ENCODE measurements at places on chromosomes 7 and 10.

- DNase-seq = no peak
These were observed 23.5 kb upstream of the CHST12 start for GRCh38 chr7:2379821-2380450.

GRCh38 chr10:132291826-132292225 is 15.9 kb downstream of the STK32C start:
- DNase-seq = no peak

- no peak for DNase-seq
These were observed 63.4 kb downstream of the RAMP3 start for GRCh38 chr7:45220846-45221618.

- DNase-seq = no peak
These were observed 37.5 kb downstream of the HELLS start for GRCh38 chr10:94583124-94583523.

DNA sequence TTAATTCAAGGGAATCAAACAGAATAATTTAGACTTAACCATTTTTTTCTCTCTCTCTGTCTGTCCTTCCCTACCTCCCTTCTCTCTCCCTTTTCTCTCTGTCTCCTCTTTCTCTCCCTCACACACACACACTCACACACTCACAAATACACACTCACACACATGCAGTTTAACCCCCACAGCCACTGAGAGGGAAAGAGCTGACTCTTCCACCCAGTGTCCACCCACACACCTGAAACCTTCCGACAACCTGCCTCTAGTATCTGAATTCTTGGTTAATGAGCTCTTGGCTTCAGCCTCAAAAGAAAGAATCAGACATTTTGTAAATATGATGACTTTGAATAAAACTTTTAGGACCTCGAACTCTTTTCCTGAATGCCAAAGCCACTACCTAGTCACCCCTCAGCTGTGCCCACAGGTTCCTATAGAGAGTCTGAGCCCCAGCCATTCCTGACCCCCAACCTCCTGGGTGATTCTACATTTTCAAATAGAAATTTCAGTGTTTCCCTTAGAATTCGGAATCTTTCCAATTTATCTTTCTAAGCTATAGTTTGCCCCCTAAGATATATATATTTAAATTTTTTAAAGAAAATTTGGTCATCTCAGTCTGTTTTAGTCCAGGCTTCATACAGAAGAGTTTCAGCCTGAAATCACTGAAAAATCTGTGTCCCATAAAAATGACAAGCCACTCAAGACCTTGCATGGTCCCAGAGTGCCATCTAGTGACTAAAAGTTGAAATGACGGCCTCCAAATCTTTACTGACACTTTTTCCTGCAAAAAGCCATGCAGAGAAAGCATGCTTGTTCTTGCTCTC is 202.8 kb downstream of the IPMK start:
- DNase-seq = no peak

GRCh38 chr7:25424113-25424512 is 195.8 kb upstream of the NPVF start:
- no peak for DNase-seq

DNA sequence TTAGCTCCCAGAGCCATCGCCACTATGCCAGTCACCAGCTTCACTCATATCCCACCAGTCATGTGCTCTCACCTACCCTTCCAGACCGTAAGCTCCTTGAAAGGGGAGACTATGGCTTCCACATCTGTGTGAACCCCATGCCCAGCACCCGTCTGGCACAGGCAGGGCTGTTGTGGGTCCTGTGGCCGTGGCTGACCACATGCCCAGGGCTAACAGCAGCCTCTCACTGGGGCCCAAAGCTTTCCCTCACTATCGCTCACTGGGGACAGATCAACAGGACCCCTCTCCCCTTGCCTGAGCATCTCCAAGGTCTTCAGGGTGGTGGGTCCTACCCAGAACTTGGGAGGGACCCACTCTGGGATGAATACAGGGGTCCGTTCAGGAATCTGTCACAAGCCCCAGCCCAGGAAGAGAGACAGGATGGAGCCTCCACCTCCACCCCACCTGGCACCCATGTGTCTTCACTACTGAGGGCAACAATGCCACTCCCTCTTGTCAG is 303.9 kb downstream of the GRID1 start:
- DNase-seq = no peak

DNA sequence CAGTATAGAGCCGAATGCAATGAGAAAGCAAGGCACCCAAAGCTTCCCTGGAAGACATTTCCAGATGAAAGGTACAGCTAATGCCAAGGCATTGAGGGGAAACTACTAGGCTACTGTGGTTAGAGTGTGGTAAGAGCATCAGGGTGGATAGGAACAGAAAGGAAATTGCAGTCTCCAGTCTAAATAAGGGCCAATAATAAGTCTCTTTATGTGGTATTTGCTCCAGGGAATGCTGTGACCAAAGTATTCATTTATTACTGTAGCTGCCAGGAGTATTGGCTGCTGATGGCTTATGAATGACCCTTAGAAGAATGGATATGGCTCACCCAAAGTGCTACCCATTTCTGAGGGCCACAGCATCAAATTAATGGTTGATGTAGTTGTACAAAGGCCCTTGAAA is 30.1 kb upstream of the POT1 start:
- DNase-seq = no peak

DNA sequence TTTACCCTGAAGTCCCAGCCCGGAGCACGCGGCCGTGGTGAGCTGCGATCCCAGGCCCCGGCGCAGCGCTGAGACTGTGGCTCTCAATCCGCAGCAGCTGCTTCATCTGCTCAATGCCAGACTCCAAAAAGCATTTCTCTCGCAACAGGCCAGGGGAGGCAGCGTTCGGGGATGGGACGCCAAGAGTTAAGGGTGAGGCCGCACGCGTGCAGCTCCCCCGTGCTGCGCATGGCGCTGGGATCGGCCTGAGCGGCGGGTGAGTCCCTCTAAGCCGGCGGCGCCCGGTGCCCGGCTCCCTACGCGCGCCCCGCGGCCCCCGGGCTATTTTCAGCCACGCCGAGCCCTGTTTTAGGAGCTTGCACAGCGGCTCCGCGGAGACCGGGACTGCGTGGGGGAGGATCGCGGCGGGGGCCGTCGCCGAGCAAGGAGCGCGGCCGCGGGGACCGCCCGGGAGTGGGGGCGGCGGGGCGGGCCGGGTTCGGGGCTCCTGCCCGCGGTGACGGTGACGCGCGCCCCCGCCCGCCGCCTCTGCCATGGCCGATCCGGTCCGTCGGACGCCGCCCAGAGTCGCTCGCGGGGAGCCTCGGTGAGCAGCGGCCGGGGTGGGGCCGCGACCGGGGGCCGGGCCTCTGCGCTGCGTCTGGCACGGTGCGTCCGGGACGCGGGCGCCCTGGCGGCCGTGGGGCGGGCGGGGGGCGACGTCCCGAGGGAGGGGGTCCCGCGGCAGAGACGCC is 29.4 kb upstream of the JAKMIP3 start:
- DNase-seq = no peak

- no peak for DNase-seq
These were observed 894 bp downstream of the ATXN7L1 start for GRCh38 chr7:105875505-105875904.

DNA sequence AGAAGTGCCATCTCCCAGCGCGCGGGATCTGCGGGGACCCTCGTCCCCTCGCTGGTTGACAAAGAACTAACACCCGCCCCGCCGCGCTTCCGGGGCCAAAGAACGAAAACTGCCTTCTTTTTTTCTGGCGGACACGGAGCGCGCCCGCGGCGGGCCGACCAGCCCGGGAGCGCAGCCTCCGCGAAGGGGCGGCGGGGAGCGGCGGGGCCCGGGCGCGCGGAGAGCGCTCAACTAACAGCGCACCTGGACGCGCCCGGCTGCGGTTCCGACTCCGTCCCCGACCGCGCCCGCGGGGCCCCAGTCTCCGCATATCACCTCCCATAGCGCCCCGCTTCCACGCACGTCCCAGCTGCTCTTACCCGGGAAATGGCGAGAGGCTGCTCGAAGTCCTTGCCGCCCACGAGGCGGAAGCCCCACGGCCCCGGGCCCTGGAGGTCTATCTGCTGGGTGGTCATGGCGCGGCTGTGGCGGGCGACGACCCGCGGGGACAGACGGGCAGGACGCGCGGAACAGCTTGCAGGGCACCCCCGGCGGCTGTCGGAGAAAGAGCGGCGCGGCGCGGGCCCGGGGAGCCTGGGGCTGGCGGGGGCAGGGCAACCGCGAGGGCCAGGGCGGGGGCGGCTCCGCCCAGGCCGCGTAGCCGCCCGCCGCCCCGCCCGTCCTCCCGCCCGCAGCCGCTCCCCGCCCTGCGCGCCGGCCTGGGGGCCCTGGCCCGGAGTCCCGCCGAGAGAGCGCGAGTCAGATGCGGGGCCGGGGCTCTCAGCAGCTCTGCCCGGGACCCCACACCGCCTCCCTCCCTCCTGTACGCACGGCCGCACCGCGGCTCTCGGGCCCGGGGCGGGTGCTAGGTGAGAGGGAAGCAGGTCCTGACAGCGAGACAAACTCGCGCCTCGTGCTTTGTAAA is at the start of gene PDLIM1:
PDLIM1 (minus strand) TSS at position 543 of the 904 bp plus-strand sequence; CDS start at position 455, 88 bp downstream.
- DNase-seq = no peak

GRCh38 chr10:23543691-23544380 is 105.0 kb downstream of the OTUD1 start:
- DNase-seq = no peak

GRCh38 chr7:5528071-5528814 is 104.6 kb upstream of the TNRC18 start:
- no peak for DNase-seq

- no peak for DNase-seq
These were observed 388.2 kb upstream of the AKR1E2 start for GRCh38 chr10:4437791-4438190.

DNA sequence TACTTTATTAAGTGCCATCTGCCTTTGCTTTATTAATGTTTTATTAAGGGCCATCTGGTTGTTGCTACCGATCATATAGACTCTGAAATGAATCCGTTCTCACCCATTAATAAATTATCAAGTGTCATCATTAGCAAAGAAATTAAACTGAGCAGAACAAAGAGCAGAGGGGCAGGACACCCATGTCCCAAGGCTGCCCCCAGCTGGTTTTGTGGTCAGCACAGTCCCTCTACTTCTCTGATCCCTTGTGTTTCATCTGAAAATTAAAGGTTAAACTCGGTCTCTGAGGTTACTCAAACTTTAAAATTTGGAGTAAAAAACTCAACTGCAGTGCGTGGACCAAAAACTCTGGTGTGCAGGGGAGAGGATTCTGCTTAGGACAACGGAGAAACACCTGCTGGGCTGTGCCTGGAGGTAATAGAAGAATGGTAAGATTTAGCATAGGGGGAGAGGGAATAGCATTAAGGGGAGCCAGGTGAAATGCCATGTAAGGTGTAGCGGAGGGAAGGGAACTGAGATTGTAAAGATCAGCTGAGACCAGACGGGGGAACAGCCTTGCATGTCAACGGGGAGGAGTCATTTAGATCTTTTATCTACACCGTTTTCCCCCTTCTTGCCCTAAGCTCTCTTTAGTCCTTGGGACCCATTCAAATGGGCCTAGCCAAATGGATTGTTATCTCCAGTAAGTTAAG is 10.8 kb upstream of the GSDME start:
- DNase-seq = no peak

- DNase-seq = no peak
These were observed 228.5 kb downstream of the SORCS1 start for GRCh38 chr10:106935978-106936451.

DNA sequence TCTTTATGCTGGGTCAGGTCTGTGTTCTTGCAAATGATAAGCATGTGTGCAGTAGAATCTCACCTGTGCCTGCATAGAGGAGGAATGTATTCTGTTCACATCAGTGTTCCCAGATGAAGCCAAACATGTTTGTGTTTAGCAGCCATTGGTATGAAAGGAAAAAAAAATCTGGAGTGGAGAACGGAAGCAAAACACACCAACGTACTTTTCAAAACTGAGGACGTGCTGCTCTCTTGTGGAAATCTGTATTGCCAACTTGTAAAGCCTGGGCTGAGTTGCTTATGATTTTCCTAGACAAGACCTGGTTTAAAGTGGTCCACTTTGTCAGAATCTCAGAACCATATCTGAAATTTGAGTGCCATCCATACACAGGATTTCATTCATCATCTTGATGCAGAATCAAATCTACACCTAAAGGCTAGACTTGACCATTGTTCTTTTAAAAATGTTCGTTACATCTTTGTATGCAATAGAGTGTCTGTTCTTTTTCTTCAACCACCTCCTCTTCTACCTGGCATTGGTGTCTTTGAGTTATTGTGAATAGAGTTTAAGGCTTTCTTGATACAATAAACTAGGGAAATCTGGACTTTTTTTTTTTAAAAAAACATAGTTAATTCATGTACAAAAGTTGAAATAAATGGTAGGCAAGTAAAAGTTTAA is 367.7 kb downstream of the PHF14 start:
- peak; percentile 16 for DNase-seq

GRCh38 chr10:123523833-123524232 is 142.3 kb upstream of the GPR26 start:
- DNase-seq = no peak

DNA sequence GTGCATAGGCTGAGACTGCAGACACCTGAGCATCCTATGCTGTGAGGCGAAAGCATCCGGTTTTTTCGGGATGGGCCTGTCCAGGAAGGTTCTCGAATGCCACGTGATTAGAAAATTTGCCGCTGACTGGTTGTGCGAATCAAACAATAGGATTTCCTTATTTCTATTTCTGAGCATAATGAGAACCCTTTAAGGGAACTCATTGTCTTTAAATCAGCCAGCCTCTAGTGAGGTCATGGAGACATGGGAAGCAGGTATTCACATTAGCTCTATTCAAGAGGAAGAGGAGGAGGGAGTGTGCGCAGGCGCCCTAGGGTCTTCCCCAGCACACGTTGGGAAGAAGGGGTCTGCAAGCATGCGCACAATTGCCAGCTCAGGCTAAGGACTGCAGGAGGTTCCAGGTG is 5.6 kb downstream of the GIMAP1 start:
- DNase-seq = no peak

GRCh38 chr7:46855851-46856250 is 726.1 kb downstream of the TNS3 start:
- DNase-seq = no peak

- no peak for DNase-seq
These were observed 71.9 kb downstream of the AOAH start for GRCh38 chr7:36652431-36652830.

GRCh38 chr7:2979201-2979631 is 64.5 kb downstream of the CARD11 start:
- DNase-seq = no peak

GRCh38 chr10:75827587-75828021 is 396.2 kb downstream of the LRMDA start:
- DNase-seq = no peak

- DNase-seq = no peak
These were observed 192.6 kb upstream of the CCDC6 start for GRCh38 chr10:60098677-60099601.

- no peak for DNase-seq
These were observed 745.8 kb downstream of the GRID1 start for GRCh38 chr10:85620807-85621206.

Measured in NCI-H2107 (cell line).